ENCODE measurements at places on chromosomes 3 and 15.
A peak's percentile ranks its signal among the peaks of the same experiment; 100 is the strongest.

DNA sequence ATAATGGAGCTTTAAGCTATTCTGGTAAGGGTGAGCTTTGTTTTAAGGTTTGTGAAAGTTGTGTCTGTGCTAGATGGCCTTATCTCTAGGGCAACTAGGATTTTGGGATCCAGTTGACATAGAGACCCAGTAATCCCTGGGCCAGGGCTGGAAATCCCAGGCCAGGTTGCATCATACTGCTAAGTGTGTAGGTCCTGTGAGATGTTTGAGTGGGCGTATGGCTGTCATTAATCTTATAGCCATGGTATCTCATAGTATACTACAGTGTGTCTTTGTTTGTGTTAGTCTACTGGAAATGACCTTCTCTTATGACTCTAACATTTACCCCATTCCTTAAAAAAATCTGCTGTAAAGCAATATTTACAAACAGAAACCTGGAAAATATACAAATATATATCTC, 151.4 kb downstream of the CACNA2D3 start:
- no peak for DNase-seq

GRCh38 chr15:90082140-90082715, 20.0 kb downstream of the IDH2 start:
- no peak for DNase-seq

DNA sequence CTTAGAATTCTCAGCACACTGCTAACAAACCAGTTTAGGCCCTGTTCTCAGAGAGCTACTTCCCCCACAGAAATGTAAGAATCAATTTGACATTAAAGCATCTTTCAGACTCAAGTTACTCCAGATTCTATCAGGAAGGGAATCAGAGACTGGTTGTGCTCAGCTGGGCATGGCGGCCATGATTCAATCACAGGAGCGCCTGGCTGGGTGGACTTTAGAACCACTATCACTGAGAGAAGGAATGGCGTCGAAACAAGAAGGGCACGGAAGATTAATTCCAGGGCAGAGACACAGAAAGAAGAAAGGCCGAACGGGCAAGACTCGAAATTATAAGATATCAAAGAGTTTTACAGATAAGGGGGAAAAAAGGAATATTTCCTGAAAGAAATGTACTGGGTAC, 6.2 kb downstream of the TNIK start:
- DNase-seq = no peak

DNA sequence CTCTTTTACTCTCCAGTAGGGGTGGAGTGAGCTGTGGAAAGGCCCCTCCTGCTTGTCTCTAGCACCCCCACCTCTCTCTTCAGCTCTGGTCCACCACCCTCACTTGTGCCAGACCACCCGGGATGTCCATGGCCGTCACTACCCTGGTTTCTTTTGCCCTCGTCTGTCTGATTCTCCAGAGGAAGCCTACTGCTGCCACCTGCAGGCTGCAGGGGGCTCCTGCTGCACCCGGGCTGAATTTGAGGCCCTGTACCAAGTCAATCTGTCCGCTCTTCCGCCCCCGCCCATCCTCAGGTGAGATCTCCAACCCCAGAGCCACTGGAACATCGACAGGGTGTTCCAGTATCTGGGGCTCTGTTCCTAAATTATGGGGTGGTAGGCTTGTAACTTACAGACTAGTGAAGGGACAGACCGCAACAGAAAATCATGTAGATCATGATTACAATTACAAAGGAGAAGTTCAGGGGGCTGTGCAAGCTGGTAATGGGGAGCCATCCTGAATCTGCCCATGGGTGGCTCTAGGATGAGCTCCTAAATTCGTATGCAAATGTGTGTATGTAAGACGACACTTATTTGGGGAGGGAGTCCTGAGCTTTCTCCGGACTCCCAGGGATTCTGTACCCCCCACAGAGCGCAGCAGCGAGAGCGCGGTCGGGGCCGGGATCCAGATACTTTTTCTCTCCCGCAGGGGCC, 683 bp upstream of the UNC45A start:
- DNase-seq = peak; percentile 75

DNA sequence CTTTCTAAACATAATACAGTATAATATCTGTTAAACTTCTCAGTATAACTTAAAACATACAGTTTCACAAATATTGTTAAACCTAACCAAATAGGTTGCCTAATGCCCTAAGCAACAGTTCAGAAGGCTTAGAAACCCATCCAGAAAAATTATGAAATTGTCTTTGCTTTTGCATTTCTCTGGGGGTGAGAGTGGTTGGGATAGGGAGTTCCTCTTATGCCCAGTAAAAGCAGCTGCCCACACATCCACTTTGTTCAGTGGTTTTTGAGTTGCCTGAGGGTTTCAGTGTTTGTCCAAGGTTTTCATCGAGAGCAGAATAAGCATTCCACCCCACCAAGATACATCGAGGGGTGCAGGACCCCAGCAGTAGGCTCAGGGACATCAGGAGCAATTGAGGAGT, 179.4 kb downstream of the CDIN1 start:
- no peak for DNase-seq

- DNase-seq = no peak
These were observed 326.7 kb downstream of the NTRK3 start for GRCh38 chr15:87929841-87930240.

DNA sequence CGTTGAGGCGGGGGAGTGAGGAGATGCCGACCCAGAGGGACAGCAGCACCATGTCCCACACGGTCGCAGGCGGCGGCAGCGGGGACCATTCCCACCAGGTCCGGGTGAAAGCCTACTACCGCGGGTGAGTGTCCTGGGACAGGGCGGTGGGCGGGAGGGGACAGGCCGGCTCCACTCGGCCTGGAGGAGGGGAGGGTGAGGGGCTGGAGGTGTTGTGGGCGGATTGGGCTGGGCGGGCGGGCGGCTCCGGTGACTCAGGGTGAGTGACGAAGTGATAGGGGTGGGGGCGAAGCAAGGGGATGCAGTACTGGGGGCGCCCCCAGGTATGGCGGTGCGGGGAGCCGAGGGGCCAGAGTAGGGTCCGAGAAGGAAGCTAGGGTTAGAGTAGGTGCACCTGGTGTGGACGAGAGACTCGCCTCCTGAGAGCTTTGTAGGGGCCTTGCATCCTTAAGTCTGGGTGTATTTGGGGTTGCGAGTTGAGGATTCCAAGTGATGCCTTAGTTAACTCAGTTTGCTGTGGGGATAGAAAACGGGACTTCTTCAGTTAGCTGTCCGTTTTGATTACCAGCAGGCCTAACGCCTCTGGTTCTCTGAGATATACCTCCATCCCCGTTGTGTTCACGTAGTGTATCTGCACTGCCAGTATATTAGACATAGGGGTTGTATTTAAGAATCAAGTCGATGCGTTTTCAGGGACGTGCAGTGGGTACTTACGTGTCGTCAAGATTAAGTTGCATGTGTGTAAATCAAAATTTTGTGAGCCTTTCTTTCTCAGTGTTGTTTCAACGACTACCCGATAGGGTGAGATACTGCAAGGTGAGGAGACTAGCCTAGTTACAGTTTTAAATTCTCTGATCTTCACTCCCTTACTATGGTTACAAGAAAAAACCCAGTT, 670 bp downstream of the PRKCI start:
- DNase-seq = peak; percentile 15

DNA sequence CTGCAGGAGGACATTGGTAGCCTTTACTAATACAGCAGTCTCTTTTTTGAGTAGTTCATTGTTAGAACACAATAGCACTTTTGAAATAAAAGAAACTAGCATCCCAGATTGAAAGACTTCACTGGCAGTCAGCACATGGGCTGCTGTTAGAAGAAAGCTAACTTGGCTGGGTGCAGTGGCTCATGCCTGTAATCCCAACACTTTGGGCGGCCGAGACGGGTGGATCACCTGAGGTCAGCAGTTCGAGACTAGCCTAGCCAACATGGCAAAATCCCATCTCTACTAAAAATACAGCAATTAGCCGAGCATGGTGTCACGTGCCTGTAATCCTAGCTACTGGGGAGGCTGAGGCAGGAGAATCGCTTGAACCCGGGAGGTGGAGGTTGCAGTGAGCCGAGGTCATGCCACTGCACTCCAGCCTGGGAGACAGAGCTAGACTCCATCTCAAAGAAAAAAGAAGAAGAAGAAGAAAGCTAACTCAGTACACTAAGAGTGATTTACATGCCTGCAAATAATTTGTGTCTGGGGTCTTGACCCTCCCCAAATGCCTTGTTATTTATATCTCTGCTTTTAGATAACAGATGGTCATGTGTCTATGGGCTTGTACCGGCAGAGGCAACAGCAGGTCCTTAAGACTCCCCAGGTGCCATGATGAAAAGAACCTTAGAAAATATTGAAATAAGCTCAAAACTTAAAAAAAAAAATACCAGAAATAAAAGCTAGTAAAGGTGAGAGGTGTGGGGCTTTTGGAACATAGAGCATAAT, 9.7 kb downstream of the TPM1 start:
- no peak for DNase-seq

DNA sequence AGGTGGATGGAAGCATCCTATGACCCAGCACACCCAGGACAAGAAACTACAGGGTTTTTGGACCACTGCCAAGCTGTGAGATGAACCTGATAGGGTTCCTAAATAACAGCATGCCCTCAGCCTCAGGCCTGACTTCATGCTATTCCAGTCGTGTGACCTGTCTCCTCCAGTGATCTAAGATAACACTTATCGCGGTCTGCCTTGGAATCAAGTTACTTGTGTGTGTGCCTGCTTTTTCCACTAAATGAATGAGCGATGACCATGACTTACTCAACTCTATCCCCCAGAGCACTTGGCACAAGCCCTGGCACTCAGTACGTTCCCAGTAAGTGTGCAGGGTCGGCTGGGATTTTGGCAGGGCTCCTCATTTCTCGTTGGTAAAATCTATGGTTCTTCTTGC, 172.7 kb upstream of the TP63 start:
- no peak for DNase-seq

DNA sequence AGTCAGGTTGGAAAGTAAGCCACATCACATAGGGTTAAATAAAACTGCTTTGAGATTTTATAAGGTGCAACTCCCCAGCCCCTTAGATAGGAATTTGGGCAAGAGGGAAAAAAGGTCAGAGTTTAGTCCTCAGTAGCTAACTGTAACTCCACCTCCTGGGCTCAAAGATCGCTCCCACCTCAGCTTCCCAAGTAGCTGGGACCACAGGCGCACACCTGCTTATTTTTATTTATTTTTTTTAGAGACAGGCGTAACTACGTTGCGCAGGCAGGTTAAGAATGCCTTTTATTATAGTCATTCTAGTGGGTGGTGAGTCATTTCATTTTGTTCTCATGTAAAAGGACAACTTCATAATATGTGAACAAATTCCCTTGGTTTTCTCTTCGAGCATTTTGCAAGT, 14.7 kb downstream of the TM2D3 start:
- no peak for DNase-seq

GRCh38 chr15:40930430-40931299, 1.5 kb downstream of the DLL4 start:
- no peak for DNase-seq

DNA sequence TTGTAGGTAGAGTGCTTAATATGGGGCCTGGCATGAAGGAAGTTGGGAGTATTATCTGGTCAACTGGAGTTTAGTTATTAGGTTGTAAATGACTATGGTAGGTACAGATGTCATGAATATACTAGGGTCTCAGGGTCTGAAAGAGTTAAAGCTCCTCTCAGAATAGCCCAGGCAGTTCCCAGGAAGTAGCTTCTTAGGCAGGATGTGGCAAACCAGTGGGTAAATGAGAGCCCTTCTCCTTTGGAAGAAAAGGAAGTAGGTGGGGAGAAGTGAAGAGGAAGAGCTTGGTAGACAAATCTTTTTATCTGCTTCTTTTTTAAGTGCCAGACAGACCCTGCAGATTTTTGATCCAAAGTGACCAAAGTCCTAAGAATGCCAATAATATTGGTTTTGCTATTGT, 24.5 kb downstream of the MAP2K1 start:
- DNase-seq = no peak

GRCh38 chr3:47961036-47961435, 55.2 kb downstream of the MAP4 start:
- DNase-seq = no peak

DNA sequence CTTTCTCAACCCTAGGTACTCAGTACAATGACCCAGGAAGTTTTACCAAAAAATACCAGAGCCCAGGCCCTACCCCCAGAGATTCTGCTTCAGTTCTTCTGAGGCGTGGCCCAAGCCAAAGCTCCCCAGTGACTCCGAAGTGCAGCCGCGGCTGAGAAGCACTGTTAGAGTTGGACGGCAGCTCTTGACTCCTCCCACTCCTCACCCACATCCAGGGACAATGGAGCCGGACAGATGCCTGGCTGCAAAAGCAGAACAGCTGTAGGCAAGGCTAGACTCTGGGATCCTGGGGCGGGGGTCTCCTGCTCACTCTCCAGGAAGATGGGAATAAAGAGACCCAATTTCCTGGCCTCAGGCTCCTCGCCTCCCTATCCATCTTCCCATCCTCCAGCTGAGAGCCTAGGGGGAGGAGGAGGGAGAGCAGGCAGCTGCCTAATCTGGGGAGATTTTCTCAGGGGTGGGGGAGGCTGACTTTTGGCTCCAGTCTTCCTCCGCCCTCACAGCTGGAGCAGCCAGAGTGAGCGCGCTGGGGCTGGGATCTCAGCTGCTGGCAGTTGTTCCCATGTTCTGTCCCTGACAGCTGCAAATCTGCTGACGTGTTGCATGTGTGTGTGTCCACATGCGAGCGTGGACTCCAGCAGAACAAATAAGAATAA, 223.8 kb downstream of the OPA1 start:
- peak; percentile 44 for DNase-seq

- DNase-seq = no peak
These were observed 80.1 kb upstream of the DGKG start for GRCh38 chr3:186442162-186442561.

GRCh38 chr3:147305533-147306250, 100.7 kb downstream of the ZIC4 start:
- DNase-seq = peak; percentile 84

DNA sequence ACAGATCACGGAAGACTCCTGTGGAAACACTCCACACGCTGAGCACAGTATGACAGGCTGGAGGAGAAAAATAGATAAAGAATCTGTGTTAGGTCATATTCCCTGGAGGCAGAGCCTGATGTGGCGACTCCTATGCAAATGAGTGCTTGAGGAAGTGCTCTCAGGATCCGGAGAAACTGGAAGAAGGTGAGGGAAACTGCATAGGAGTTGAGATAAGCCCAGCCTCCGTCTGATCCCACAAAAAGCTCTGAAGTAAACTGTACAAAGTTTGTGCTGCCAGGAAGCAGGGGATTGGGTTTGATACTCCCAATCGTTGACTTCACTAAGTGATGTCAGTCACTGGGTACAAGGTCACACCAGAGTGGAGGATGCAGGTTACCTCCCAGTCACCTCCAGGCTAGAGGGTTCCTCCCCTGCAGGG, 33.4 kb downstream of the OSBPL10 start:
- DNase-seq = no peak

- peak; percentile 65 for DNase-seq
These were observed 766.8 kb downstream of the TBL1XR1 start for GRCh38 chr3:176430244-176431037.

GRCh38 chr15:74291101-74292071, 55.3 kb downstream of the CCDC33 start:
- DNase-seq = peak; percentile 67

- peak; percentile 33 for DNase-seq
These were observed 458.1 kb downstream of the DIPK2A start for GRCh38 chr3:144429719-144430121.

GRCh38 chr3:5635746-5636145, 448.2 kb downstream of the EDEM1 start:
- DNase-seq = no peak

- no peak for DNase-seq
These were observed 74.1 kb upstream of the RNF7 start for GRCh38 chr3:141663993-141664392.

Measured in fibroblast of skin of abdomen (primary cell).